ENCODE measurements at places on chromosomes 5 and 9.
A peak's percentile ranks its signal among the peaks of the same experiment; 100 is the strongest.

GRCh38 chr9:16331031-16331430 is 539.4 kb downstream of the BNC2 start:
- no peak for DNase-seq

DNA sequence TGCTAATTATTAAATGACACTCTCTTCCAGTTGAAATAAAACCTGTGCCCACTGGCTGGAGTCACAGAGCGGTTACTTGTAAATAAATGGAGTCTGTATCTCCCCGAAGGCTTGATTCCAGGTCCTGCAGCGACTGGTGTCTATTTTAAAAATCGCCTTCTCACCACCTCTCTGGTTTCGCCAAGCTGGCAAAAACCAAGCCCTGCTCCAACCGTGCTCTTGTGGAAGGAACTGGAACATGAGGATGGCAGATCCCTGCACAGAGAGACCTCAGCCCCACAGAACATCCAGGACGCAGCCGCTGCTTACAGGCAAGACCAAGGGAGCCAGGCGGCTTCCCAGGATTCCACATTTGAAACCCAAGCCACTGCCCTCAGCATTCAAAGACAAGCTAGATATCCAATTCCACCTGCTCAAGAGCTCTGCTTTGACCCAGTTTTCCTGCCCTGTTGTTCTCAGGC is 15.0 kb downstream of the SEMA4D start:
- no peak for DNase-seq

DNA sequence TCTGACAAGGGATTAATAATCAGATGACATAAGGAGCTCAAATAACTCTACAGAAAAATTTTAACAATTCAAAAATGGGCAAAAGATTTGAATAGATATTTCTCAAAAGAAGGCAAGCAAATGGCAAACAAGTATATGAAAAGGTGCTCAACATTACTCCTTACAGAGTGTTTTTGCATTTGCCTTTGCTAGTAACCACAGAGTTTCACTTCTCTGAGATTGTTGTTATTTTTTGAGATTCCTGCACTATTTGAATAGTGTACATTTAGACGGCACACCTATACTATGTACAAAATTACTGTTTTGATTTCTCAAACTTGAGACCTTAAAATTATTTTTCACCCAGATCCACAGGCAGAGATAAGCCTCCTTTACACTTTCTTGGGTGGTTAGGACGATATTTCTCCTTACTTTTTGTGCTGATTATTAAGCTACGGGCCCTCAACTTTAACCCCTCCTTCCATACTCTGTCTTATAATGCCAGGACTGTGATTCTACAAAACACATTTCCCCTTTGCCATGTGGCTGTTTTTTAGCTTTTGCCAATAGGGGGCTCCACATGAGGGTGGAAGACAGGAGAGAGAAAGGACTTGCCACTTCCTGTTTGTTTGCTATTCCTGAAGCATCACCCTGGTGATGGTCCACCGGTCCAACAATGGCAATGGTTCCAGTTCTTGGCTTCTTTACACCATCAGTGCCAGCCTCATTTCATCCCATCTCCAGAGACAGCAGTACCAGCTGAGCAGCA is 65.0 kb upstream of the DAP start:
- DNase-seq: no peak

- no peak for DNase-seq
Measured at GRCh38 chr9:111094433-111094924, 56.2 kb upstream of the LPAR1 start.

GRCh38 chr9:133105461-133105770 is 15.6 kb downstream of the RALGDS start:
- DNase-seq: no peak

- no peak for DNase-seq
Measured at GRCh38 chr9:35191105-35191504, 29.3 kb downstream of the UNC13B start.

GRCh38 chr9:124765439-124765835 is 5.7 kb downstream of the NR6A1 start:
- DNase-seq: no peak

- no peak for DNase-seq
Measured at GRCh38 chr5:35203403-35203802, 26.9 kb downstream of the PRLR start.

- no peak for DNase-seq
Measured at GRCh38 chr9:20570756-20571155, 51.5 kb downstream of the MLLT3 start.

DNA sequence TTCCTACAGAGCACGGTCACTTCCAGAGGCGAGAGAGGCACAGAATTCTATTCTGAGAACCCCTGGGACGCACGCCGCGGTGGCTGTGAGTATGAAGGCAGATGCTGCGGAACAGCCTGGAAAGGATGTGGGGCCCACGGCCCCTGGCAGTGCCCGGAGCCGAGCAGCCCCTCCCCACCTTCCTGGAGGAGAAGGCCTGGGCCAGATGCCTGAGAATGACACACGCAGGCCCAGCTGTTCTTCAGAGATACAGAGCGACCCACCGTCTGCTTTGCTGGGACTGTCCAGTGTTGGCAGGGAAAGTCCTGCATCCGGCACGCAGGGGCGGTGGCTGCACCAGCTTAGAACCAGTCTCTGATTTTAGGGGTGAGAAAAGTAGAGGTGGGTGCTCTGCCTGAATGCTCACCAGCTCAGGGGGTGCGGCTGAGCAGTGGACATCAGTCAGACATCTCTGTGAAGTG is 116.7 kb upstream of the LPCAT1 start:
- no peak for DNase-seq

GRCh38 chr9:135907431-135908092 is at the start of gene CAMSAP1:
Gene CAMSAP1, minus strand, starts transcription at chr9:135907546. Its CDS starts 387 bp downstream, at chr9:135907159.
- DNase-seq: peak; percentile 98

DNA sequence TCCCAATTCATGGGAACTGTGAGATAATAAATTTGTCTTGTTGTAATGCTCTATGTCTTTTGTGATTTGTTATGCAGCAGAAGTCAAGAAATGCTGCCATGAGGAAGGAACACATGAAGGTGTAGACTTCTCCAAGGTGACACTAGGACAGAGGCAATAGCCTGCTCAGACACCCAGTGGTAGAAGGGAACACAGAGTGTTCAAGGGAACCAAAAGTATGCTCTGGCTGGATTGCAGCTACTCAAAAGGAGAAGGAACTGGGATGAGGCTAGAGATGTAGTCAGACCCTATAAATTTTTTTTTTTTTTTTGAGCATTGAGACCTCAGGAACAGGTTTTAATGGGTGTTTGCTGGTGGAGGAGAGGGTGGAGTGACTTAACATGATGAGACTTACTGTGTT is 232.5 kb downstream of the PARP8 start:
- DNase-seq: no peak

DNA sequence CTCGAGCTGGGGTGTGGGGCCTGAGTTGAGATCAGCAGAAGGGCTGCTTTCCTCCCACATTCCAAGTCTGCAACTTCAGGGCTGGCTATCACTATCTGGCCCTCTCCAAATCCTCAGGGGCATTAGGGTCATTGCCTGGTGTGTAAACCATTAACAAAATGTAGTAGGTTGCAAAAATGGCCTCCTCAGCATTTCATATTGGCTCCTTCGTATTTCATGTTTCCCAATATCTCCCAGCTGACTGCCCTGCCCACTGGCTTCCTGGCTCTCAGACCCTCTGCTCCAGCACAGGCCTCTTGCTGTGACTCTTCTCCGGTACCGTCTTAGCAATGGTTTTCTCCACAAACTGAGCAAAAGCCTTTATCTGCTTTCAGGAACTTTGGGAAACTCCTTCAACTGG is 113.8 kb downstream of the GADD45G start:
- no peak for DNase-seq

DNA sequence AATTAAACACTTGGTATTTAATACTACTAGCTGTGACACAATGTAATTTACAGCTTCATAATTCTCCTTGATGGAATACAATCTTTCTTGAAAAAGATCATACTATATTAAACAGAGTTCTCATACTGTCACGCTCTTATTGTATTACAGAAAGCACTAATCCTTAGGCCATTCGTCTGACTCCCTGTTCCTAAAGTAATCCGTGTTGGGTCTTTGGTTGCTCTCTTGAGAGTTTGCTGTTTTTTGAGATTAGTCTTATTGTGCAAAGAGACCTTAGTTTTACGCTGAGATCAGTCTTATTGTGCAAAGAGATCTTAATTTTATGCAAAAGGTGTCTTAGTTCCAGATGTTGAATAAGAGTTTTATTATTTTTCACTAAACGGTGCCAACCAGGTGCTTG is 190.6 kb downstream of the ISL1 start:
- no peak for DNase-seq

DNA sequence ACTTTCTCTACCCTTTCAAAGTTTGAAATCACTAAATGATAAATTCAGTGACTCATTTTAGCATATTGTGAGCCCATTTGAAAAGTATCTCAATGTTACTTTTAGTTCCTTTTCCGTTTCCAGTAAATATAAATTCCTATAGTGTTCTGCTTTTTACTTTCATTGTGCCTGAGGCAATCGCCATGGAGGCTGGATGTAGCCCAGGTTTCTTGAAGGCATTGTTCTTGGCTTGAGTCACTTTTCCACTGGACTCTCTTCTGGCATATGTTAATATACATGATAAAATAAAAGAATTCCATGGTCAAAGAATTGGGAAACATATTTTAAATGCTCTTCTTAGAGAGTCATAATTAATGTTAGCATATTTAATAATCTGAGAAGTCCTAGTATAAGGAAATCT is 327.0 kb downstream of the IZUMO3 start:
- no peak for DNase-seq

DNA sequence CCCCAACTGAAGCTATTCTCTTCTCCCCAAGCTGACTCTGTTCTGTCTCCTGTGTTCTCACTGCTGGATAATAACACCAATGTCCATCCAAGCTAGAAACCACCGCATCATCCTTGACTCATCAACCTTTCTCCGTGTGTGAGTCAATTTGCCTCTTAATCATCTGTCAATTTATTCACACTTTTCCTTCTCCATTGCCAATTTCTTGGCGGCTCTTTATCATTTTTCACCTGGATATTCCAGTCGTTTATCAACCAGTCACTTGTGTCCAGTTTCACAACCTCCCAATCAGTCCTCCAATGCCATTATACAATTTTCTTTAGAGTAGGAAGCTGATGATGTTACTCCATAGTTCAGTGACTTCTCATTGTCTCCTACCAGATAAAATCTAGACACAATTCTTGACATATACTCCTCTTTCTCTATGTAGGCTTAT is 45.4 kb upstream of the LIFR start:
- DNase-seq: no peak

DNA sequence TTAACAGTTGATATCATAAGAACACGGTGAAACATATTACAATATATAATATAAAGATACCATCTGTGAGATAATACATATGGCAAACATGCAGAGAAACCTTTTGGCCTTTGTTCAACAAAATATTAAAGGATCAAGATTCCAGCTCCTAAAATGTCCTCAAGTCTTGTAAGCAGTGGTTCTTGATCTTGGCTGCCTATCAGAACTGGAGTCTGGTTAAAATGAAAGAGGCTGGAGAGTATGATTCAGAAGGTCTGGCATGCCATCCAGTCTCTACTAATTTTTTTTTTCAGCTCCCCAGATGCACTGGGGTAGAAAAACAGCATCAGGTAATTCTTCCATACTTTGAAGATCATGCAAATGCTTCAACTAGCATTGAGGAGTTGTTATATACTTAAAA is 83.2 kb downstream of the TNC start:
- no peak for DNase-seq

GRCh38 chr5:82854956-82855355 is 222.2 kb downstream of the TMEM167A start:
- no peak for DNase-seq

GRCh38 chr5:9059920-9060691 is 485.8 kb downstream of the SEMA5A start:
- no peak for DNase-seq

- no peak for DNase-seq
Measured at GRCh38 chr5:173234129-173234790, 746 bp downstream of the NKX2-5 start.

GRCh38 chr5:40654377-40654991 is 25.2 kb upstream of the PTGER4 start:
- no peak for DNase-seq

DNA sequence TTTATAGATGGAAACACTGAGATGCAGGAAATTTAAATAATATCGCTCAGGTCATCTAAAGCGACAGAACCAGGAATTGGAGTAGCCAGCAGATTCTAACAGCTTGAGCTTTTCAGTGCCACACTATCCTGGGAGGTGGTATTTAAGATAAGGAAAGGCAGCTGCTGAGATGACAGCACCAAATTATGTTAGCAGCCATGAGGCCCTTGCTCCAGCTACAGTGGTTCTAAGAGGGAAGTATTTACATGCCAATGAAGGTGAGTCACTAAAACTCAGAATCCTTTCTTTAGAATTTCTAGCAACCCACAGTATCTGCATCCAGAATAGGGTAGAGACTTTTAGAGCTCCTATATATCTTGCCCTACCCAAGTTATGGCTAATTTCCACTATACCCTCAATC is 127.0 kb upstream of the VLDLR start:
- DNase-seq: no peak

GRCh38 chr9:121870271-121870670 is 218.8 kb downstream of the DAB2IP start:
- no peak for DNase-seq

GRCh38 chr5:76845890-76846289 is 3.9 kb upstream of the S100Z start:
- DNase-seq: no peak

DNA sequence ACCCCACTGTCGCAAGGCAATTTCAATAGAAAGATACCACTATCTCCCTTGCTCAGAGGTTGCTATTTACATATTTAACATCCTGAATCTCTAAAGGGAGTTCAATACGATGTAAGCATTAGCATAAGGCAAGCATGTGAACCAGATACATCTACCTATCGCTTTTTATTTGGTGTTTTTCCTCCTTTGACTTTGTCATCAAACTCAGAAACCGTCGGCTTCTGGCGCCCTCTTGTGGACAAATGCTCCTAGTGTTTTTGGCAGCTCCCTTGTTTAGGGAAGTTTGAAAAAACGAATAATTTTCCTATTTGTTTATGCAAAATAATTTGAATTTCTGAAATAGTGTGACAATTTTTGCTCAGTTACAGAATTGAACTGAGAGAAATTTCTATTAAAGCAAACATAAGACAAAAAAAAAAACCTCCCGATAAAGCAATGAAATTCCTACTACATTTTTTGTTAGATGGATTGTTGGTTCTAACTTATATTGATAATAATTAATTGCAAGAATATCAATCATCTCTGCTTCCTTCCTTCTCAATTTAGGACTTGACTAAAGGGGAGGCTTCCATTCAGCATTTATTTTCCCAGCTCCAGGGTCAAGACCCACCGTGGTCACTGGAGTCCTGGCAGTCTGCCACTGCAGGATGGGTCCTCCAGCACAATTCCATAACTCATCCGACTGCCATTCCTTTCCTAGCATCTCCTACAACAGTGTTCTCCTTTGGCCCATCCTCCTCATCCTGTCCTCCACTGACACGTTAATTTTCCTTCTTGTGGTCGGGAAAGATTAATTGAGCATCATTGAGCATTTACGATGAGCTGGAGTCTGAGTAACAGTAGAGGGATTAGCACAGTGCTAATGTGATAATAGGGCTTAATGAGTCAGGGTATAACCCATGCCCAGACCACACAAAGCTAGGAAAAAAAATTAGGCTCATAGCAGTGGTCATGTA is 131.8 kb upstream of the CHD1 start:
- DNase-seq: peak; percentile 78

- DNase-seq: no peak
Measured at GRCh38 chr9:74415995-74416394, 81.1 kb upstream of the RORB start.

GRCh38 chr9:19137282-19137681 is 10.0 kb upstream of the PLIN2 start:
- no peak for DNase-seq

All from type B pancreatic cell (in vitro differentiated cells).